Mesangial cell (primary cell): ENCODE measurements at places on chromosomes 5 and 9. TPM values are rescaled to one million over a fixed set of nuclear protein-coding genes. Genes with fewer than 3 reads are reported as not detected.

Gene SOHLH1
- not detected in 2 replicates for total RNA-seq

Gene ZDHHC21
- 2.9 and 4.1 TPM in 2 replicates for total RNA-seq

Gene CCIN
- total RNA-seq, result 0.63 and 1.6 TPM in 2 replicates

Gene MYOT
- total RNA-seq, result not detected in 2 replicates
